ENCODE measurements at places on chromosomes 6 and 20.

DNA sequence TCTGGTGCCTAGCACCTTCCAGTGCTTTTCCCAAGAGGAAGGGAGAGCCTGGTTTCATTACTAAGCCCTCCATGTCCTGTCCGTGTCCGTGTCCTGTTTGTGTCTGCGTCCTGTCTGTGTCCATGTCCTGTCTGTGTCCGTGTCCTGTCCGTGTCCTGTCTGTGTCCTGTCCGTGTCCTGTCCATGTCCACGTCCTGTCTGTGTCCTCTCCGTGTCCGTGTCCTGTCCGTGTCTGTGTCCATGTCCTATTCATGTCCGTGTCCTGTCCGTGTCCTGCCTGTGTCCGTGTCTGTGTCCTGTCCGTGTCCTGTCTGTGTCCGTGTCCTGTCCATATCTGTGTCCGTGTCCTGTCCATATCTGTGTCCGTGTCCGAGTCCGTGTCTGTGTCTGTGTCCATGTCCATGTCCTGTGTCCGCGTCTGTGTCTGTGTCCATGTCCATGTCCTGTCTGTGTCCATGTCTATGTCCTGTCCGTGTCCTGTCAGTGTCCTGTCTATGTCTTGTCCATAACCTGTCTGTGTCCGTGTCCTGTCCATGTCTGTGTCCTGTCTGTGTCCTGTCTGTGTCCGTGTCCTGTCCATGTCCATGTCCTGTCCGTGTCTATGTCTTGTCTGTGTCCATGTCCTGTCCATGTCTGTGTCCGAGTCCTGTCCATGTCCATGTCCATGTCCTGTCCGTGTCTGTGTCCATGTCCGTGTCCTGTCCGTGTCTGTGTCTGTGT lies 54.4 kb upstream of the BHLHE23 start:
- DNase-seq = no peak

DNA sequence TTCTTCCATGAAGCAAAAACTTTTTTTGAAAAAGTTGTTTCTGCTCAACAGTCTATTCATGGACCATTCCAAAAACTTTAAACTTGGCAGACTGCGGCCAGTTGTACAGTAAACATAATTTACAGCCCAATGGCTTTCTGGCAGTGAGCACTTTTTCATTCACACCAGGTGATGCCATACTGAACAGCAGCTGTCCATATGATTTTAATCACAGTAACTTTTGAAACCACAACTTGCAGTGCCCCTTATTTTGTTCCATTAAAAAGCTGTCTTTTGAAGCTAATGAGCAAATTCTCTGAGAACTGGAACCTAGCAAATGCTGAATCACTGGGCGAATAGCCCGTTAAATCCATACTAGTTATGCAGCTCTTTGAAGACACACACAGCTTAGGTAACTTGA lies 576.6 kb downstream of the PTPRT start:
- no peak for DNase-seq

DNA sequence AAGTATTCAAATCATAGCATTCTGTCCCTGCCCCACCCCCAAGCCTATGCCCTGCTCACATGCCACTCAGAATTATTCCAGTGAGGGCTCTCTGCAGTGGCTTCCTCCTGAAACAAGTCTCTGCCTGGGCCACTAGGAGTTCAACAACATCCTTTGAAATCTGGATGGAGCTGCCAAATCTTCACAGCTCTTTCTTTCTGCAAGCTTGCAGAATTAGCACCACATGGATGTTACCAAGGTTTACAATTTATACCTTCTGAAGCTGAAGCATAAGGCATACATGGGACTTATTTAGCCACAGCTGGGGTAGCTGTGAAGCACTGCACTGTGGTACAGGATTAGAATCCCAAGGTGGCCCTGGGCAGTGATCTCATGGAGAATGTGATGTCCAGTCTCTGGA lies 577.5 kb downstream of the CD109 start:
- no peak for DNase-seq

DNA sequence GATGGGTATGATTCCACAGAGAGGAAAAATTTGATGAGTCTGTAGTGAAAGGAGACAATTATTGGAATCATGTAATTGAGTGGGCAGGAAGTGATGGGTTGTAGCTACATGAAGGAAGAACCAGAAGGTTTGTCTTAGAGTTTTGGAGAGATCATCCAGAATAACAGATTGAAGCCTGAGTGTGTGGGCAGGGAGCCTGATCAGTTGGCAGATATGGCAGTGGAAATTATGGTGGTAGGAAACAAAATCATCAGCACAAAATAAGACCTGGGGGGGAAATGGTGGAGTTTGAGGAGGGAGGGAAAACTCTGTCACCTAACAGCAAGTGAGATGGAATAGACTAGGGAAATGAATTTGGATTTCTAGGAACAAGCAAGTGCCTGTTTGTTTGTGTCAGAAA lies 606.6 kb upstream of the MAP3K7 start:
- no peak for DNase-seq

DNA sequence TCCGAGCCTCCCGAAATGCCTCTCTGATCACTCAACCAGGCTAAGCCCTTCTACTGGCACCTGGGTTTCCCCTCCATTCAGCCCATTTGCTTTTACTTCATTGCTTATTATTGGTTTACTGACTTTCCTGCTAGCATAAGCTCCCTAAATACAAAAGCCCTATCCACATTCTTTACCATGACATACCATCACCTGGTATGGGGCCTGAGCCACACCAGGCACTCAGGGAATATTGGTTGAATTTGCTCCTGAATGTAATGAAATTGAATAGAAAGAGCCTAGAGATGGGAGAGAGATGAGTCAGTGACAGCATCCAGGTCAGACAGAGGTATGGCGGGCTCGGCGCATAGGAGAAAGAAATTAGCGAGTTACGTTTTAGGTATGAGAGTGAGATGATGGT lies 120.0 kb downstream of the CD164 start:
- DNase-seq = no peak

DNA sequence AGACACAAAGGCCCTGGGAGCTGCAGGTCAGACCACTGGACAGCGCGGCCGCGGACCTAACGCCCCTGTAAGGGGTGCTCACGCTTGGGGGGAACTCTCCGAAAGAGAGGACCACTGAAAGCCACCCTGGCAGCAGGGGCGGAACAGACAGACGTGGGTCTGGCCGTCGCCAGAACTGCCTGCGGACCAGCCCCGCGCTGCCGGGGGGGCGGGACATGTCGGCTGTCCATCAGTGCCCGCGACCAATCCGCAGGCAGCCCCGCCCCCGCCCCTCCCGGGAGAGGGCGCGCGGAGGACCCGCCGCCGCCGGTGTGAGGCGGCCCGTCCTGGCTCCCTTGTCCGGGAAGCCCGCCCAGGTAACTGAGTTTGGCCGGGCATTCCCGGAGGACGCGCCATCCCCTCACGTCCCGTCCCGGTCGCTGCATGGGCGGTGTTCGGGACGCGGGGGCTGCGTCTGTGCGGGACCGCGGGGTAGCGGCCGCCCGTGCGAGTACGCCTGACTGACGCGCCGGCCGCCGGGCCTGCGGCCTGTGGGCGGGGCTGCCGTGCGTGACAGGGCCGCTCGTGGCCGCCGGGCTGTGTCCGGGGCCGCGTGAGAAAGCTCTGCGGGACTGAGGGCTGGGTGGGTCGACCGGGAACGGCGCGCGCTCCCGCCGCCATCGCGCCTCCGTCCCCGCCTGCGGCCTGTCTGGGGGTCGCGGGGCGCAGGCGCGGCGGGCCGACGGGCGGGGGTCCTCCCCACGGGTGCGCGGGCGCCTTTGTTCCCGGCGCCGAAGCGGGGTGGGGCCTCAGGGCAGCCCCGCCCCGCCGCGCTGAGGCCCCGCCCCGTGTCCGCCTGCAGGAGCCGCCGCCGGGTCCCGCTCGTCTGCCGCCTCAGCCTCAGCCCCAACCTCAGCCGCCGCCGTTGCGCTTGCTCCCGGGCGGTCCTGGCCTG lies at the start of gene PLCG1:
TSS of gene PLCG1 (plus strand) at position 864 of the 934 bp plus-strand sequence. CDS start 99 bp downstream, outside the sequence.
- DNase-seq = peak; percentile 86

DNA sequence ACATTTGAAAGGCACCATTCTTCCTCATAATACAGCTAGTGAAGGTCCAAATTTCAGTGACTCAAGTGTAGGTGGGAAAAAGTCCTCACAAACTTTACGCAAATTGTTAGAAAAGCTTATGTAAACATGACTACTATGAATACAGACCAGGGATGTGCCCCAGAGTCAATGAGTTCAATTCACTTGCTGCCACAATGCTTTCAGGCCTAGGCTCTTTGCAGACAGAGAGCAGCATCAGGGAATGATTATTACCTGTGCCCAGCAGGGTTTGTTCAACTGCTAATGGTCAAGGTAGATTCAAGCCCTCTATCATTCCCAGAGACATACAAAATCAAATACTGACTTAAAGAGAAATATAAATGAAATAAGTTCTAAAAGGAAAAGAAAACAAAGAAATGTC lies 84.0 kb downstream of the LAMA2 start:
- DNase-seq = no peak

GRCh38 chr20:57657535-57658446 lies 37.6 kb upstream of the ZBP1 start:
- peak; percentile 24 for DNase-seq

- no peak for DNase-seq
Measured at GRCh38 chr20:45056473-45057173, 44.3 kb downstream of the KCNS1 start.

DNA sequence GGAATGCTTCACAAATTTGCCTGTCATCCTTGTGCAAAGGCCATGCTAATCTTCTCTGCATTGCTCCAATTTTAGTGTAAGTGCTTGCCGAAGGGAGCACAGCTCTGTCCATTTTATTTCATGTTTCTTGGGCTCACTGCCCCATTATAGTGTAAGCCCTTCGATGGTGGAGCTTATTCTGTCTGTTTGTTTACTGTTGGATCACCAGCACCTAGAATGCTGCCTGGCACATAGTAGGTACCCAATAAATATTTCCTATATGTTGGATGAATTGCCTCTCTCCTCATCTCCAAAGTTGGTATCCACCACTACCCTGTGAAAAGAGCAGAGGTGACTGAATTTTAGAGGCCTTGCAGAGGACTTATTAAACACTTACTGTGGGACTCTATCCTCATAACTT lies 18.8 kb upstream of the HMGN4 start:
- DNase-seq = no peak

- no peak for DNase-seq
Measured at GRCh38 chr6:11633741-11634509, 96.4 kb downstream of the TMEM170B start.

DNA sequence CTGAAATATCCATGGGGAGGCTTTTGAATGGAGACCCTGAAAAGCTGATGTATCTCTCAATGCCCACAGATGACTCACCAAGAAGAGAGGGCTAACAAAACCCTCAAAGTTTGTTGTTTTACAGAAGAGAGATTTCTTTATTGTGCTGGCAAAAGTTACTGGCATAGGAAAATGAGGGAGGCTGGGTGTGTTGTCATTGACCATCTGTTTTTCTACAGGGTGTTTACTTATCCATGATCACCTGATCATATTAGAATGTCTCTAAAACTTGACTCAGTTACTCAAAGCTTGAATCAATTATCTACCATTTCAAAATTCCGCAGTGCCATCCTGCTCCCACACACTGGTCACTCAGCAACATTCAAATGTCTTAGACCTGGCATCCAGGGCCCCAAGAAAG lies 9.8 kb downstream of the NCOA6 start:
- no peak for DNase-seq

- no peak for DNase-seq
Measured at GRCh38 chr6:142118925-142119324, 13.8 kb upstream of the GJE1 start.

DNA sequence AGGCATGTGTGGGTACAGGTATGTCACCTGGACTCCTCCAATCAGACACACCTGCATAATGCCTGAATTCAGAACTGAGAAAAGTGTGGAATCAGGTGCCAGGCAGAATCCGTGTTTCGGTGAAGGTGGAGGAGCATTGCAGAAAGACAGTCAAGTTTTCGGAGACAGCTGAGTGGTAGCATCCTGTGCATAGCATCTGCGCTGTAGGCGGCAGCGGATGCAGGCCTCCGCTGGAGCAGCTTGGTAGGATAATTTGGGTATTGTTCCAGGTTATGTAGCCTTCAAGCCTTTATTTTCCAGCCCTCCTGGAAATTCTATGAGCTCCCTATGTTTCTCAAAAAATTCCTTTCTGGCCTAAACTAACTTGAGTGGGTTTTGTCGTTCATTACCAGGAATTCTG lies 15.5 kb upstream of the ARMC2 start:
- DNase-seq = no peak

GRCh38 chr20:949717-950116 lies 33.6 kb upstream of the ANGPT4 start:
- DNase-seq = no peak

- DNase-seq = no peak
Measured at GRCh38 chr6:158503846-158504245, 56.0 kb upstream of the TMEM181 start.

DNA sequence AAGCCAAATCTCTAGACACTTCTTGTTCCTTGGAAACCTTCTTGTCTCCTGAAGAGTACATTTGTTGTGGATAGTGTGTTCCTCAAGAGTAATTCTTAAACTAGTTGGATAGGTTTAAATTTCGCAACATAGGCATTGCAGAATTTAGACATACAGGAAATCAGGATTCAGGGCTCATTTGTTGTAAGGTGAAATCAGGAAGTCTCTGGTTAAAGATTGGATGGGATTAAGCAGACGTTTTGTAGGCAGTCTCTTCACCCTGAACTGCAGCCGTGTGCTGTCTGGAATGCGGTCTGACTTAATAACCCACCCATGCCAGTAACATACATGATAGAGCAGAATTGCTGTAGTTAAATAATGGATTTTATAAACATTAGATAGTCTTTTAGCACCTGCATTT lies 21.7 kb downstream of the HIVEP1 start:
- no peak for DNase-seq

Measured in NCI-H69 (cell line).